CD8-positive, alpha-beta memory T cell (primary cell): ENCODE measurements at places on chromosomes 2 and 18. TPM values are rescaled to one million over a fixed set of nuclear protein-coding genes. Genes with fewer than 3 reads are reported as not detected.
A peak's percentile ranks its signal among the peaks of the same experiment; 100 is the strongest.

DNA sequence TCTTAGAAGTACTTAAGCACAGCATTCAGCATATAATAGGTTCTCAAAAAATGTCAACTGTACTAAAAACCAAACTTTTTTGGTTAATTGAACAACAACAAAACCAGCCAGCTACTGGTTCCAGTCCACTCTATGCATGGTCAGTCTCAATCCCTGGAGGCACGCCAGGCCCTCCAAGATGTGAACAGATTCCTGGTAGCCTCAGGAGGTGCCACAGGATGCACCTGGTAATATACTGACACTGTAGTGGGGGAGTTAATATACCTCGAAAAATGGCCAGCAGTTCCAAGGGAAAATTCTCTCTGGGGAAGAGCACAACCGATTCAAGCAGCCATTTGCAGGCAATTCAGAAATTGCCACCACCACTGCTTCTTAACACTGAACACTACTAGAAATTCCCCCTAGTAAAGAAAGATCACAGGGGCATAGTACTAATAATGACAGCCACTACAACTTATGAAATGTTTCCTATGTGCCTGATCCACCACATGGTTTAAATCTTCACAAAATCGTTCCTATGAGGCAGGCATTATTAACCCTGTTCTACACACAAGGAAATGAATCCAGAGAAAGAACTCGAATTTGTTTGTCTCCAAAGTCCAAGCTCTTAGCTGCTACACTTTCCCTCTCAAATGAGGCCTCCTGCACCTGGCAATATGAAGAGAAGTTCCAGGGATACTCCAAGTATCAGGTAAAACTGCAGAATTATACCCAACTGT lies 3.4 kb downstream of the MGAT4A start:
- no peak for DNase-seq

- DNase-seq = no peak
Measured at GRCh38 chr18:3864669-3865298, 414.8 kb downstream of the TGIF1 start.

DNA sequence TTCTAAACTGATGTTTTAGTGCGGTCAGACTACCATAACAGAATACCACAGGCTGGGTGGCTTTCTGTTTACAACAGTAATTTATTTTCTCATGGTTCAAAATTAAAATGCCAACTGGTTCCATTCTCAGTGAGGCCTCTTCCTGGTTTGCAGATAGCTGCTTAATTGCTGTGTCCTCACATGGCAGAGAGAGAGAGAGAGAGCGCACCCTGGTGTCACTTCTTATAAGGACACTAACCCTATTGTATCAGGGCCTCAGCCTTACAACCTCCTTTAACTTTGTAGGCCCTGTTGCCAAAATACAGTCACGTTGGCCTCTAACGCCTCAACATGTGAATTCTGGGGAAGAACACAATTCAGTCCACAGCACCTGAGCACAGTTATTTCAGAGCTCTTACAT lies 37.5 kb upstream of the ZNF385B start:
- DNase-seq = no peak

GRCh38 chr2:135762022-135762421 lies 20.4 kb downstream of the UBXN4 start:
- DNase-seq = no peak

- DNase-seq = no peak
Measured at GRCh38 chr18:22913861-22914260, 19.3 kb upstream of the RBBP8 start.

- DNase-seq = peak; percentile 72
Measured at GRCh38 chr2:55133467-55134315, 83.4 kb upstream of the RTN4 start.

DNA sequence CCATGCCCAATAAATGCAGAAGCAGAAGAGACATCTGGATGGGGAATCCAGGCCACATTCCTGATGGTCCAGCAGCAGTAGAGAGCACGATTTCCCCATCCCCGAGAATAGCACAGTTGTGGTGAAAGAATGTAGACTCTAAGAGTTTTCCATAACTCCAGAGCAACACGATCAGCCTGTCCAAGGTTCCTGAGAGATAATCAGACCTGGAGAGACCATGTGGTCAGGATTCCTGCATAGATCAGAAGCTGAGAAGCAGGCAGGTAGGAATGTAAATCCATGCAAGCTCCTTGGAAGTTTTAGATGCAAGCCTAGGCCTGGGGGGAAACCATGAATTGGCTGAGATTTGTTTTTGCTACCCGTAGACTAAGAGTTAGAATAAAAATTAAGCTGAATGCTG lies 34.2 kb upstream of the PTPRM start:
- DNase-seq = no peak

- DNase-seq = peak; percentile 49
Measured at GRCh38 chr2:218852911-218853667, 6.5 kb upstream of the WNT6 start.

- no peak for DNase-seq
Measured at GRCh38 chr2:83866211-83866610, 592.9 kb downstream of the SUCLG1 start.

- no peak for DNase-seq
Measured at GRCh38 chr2:33000986-33001385, 54.2 kb downstream of the LTBP1 start.

- no peak for DNase-seq
Measured at GRCh38 chr2:212940816-212941215, 210.6 kb downstream of the IKZF2 start.

DNA sequence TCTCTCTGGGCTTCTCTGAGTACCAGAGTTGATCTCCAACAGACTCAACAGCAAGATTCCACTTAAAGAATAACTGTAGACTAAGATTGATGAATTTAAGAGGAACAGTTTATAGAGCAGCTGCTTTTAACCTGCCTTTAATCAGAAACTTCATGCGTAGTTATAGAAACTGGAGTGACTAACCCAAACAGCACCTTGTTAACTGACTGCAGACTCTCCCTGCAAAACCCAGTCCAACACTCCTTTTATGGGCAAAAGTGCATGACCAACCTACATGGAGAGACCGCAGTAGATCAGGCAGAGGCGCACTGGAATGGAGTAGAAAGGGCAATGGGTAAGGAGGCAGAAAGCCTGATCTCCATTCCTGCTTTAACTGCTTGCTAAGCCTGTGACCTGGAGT lies 110.6 kb downstream of the NRP2 start:
- DNase-seq = no peak

DNA sequence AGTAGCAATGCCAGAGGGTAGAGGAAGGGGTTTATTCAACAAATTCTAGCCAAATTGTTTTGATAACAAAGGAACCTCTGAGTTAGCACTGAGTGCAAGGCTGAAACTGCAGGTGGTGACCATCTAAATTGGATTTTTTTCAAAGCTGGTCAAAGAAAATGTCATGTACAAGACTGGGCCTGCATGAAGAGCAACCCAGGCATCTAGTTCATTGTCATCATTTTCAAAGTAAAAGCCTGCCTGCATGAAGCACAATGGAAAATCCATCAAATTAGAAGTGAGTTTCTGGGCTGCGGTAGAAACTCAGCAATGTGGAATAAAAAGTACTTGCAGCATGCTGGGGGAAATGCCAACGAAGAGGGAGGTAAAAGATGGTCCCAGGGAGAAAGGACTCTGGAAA lies 80.8 kb upstream of the PPP1CB start:
- DNase-seq = no peak

DNA sequence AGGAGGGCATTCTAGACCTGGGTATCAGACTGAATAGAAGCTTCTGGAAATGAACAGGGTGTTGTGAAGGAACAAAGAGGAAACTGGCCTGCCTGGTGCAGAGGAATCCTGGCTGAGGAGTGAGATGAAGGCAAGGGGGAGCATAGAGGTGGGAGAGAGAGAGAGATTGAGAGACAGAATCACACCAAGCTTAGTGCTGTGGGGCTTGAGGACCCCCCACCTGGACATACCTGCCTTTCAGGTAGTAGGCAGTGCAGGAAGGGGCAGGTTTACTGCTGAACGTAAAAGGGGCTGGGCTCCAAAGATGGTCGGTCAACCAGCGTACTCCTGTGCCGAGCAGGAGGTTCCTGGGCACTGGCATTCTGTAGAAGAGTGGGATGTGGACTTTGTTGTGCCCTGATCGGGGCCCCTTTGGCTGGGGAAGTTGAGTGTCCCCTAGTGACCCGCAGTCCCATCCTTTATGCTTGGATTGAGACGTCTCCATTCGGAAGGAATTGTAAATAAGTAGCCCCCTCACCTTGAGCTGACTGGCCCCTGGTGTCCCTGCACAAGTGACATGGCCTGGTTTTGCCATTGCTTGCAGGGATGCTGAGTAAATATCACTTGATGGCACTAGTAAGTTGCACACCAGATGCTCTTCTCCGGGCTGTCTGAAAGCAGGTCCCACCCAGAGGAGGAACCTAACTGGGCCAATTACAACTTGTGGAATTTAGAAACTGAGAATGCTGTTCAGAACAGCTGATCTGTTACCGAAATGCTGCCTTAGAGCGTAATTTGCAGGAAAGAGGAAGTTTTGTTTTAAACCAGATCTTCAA lies 1.4 kb downstream of the UBE2F start:
- DNase-seq = no peak

DNA sequence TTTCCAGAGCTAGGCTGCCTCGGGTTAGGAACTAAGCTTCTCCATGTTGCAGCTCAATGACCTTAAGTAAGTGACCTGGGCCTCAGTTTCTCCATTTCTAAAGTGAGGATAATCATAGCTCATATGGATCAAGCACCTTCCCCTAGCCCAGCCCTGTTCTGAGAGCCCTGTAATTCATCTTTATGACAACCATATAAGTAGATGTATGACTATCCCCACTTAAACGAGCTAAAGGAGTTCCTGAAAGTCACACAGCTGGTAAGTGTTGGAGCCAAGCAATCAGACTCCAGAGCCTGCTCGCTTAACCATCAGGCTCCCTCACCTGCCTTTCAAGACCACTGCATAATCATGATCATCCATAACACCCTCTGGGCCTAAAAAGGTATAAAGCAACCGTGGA lies 135.4 kb downstream of the SP3 start:
- DNase-seq = no peak

DNA sequence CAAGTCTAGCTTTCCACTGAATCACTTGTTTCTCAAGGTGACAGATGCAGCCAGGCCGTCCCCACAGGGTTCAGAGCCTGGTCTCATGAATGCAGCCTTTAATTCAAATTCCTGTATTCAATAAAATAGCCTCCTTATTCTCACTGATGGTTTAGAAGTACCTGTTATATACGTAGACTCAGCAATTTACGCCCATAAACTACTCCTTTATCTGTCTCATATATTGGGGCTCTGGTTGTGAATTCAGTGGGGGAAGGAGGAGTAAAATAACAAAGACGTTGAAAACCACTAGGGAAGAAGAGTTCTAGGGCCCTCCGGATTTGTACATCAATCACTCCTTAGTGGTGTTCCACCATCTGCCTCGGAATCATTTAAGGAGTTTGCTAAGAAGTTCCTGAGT lies 1.7 kb downstream of the OBSL1 start:
- no peak for DNase-seq

- no peak for DNase-seq
Measured at GRCh38 chr2:134142341-134142738, 111.5 kb upstream of the MGAT5 start.

- no peak for DNase-seq
Measured at GRCh38 chr2:7703543-7704144, 786.4 kb downstream of the RNF144A start.

- DNase-seq = no peak
Measured at GRCh38 chr2:195848119-195848899, 191.3 kb downstream of the SLC39A10 start.

DNA sequence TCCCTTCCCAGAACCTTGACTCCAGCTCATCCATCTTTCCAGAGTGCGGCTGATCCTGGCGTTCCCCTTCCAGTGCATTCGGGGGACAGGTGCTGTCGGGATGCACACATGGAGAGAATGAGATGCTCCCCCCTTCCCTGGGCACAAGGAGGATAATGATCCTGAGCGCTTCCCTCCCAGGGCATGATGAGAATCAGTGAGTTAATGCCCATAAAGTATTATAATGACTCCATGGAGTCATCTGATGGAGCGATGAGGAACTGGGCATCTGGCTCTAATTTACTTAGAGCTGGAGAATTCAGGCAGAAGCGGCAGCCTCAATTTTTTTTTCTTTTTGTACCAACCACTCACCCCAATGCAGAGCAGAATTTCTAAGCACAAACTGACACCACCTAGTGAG lies 79.6 kb upstream of the SKOR2 start:
- DNase-seq = no peak

DNA sequence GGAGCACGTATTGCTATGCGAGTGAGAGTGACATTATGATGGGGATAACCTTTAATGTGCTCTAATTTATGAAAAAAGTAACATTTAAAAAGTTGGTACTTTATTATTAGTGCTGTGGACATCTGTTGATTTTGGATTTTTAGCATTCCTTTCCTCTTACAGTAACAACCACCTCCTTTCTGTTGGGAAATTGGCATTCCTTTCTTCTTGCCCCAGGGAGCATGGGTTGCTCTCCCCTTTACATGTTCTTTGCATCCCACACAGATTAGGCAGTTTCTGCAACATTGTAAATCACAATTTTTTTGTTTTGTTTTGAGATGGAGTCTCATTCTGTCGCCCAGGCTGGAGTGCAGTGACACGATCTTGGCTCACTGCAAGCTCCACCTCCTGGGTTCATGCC lies 300.2 kb downstream of the LPIN1 start:
- no peak for DNase-seq

GRCh38 chr2:128308284-128308731 lies 10.4 kb downstream of the HS6ST1 start:
- no peak for DNase-seq

DNA sequence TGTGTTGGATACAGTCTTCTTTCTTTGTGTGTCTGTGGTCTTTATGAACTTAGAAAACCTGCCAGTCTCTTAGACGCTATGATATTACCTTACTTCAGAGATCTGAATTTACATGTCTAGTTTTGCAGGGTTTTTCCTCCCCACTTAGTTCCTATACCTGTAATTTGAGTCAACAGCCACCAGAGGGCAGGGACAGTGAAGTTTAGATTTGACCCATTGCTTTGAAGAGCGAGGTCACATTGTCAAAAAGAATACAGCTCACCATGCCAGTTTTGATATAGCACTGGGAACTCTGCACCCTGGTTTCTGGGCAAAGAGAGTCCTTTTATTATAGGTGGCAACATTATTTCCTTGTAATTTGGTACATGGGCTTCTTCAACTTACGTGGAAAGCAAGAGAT lies 102.3 kb downstream of the MAPK4 start:
- DNase-seq = no peak

The SLC11A1 gene
- polyA plus RNA-seq = 0.32 TPM

The CYRIA gene
- 6.3 TPM for polyA plus RNA-seq

The TMEM237 gene
- 6.7 TPM for polyA plus RNA-seq

The LYG2 gene
- polyA plus RNA-seq = not detected

The LOXL3 gene
- polyA plus RNA-seq = 0.08 TPM

The KLHL41 gene
- not detected for polyA plus RNA-seq

The TSGA10 gene
- polyA plus RNA-seq = 16.8 TPM

The DSC2 gene
- polyA plus RNA-seq = not detected

The NAT8 gene
- polyA plus RNA-seq = not detected

The SH3YL1 gene
- 21.8 TPM for polyA plus RNA-seq

The SPP2 gene
- not detected for polyA plus RNA-seq

The RAB27B gene
- polyA plus RNA-seq = 1.2 TPM

The NEURL3 gene
- polyA plus RNA-seq = not detected

The PRKAG3 gene
- polyA plus RNA-seq = not detected

The PLCL1 gene
- polyA plus RNA-seq = 2.0 TPM

The MYO1B gene
- 0.12 TPM for polyA plus RNA-seq

The CD8B2 gene
- 10.2 TPM for polyA plus RNA-seq

The FSHR gene
- polyA plus RNA-seq = not detected

The C2orf80 gene
- polyA plus RNA-seq = not detected

The DNAJC5G gene
- polyA plus RNA-seq = not detected

The SULT1C2 gene
- polyA plus RNA-seq = not detected

The CRYBA2 gene
- not detected for polyA plus RNA-seq

The STARD6 gene
- not detected for polyA plus RNA-seq

The CAPN14 gene
- polyA plus RNA-seq = 0.07 TPM

The FHOD3 gene
- not detected for polyA plus RNA-seq
